ENCODE measurements at places on chromosomes 12 and 14.

DNA sequence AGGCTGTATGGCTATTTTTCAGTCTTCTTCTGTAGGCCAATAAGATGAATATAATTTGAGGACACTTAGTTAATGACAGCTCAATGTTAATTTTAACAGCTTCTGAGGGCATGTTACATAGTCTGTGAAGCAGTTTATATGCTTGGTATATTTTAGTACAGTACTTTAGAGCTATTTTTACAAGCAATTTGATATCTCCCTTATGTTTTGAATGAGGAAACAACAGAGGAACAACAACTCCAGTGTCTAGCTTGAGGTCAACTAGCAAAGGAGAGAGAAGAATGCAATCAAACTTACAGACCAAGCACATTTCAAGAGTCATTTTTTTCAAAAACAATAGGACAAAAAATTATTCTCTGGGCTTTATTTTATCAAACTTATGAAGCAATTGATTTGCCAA, 469.1 kb upstream of the DCN start:
- H3K27ac ChIP-seq = no peak overlapping the region
- H3K36me3 ChIP-seq = no peaks in the 10 kb centered on the region
- no peak for DNase-seq
- H3K4me1 ChIP-seq = no peaks in the 10 kb centered on the region

DNA sequence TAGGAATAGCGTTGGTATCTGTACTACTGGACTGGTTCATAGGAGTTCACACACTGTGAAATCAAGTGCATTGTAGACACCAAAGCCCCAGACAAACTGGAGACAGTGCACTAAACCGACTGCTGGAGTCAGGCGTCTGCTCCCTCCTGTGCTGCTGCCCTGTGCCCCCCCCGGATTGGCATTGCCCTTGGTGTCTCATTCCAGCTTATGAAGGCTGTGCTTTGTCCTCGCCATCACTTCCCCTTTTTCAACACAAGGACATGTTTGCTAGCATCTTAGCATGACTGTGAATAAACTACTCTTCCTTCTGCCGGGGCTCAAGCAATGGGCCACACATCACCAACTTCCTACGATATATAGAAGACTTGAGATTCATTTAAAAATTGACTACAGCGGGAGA, 84.0 kb downstream of the TMCC3 start:
- H3K27ac ChIP-seq = no peak overlapping the region
- no peak for DNase-seq
- no peaks in the 10 kb centered on the region for H3K27me3 ChIP-seq
- no peak overlapping the region for H3K4me3 ChIP-seq
- no peaks in the 10 kb centered on the region for H3K36me3 ChIP-seq
- no peaks in the 10 kb centered on the region for H3K4me1 ChIP-seq

DNA sequence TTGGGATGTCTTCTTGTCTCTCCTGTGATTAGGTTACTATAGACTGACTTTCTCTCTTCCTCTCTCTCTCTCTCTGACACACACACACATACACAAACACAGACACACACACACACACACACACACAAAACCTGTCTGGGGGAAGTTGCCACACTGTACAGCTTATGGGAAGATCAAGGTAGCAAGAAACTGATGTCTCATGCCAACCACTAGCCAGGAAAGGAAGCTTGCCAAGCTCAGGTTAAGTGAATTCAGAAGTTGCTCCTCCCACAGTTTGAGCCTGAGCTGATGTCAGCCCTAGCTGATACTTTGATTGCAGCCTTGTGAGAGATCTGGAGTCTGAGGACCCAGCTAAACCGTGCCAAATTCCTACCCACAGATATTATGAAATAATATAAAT, 67.1 kb downstream of the PPFIA2 start:
- no peak overlapping the region for H3K27ac ChIP-seq
- no peak overlapping the region for H3K4me3 ChIP-seq
- DNase-seq = no peak

DNA sequence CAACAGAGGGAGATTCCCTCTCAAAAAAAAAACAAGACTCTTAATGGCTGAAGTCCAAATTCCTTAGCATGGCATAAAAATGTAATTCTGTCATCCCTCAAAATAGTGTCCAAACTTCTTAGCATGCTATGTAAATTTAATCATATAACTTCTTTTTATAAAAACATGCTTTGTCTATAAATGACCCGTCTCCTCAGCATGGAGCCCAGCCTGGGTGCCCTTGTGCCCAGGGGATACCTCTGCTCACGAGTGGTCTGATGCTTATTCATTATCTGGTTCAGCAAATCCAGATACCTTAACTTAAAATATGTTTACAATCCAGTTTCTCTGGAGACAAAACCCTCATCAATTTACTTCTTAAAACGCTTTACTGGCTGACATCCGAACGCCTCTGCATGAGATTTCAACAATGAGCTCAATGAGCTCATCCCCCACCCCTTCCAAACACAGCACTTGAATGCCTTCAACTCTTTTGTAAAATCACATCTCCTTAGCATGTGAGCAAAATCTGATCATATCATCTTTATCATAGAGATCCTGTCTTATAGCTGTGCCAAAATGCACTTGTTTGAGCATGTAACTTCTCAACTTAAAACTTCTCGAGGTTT, 15.7 kb downstream of the RTL1 start:
- H3K27me3 ChIP-seq = no peaks in the 10 kb centered on the region
- H3K4me3 ChIP-seq = no peak overlapping the region
- H3K4me1 ChIP-seq = no peaks in the 10 kb centered on the region
- DNase-seq = no peak
- H3K36me3 ChIP-seq = no peaks in the 10 kb centered on the region

- no peaks in the 10 kb centered on the region for H3K27me3 ChIP-seq
- H3K4me1 ChIP-seq = no peaks in the 10 kb centered on the region
- no peak for DNase-seq
- H3K4me3 ChIP-seq = no peak overlapping the region
- H3K27ac ChIP-seq = no peak overlapping the region
- no peaks in the 10 kb centered on the region for H3K36me3 ChIP-seq
Measured at GRCh38 chr12:9156119-9156518, 40.4 kb upstream of the A2M start.

- no peaks in the 10 kb centered on the region for H3K36me3 ChIP-seq
- no peak for DNase-seq
- H3K27ac ChIP-seq = no peak overlapping the region
- H3K27me3 ChIP-seq = no peaks in the 10 kb centered on the region
- no peak overlapping the region for H3K4me3 ChIP-seq
Measured at GRCh38 chr14:42475289-42475688, 868.6 kb downstream of the LRFN5 start.
